LoVo (cell line): ENCODE measurements at places on chromosomes 7 and 10.

GRCh38 chr10:70673043-70673928 lies 980 bp downstream of the ADAMTS14 start:
- no peak for DNase-seq

GRCh38 chr10:132313865-132314264 lies 6.1 kb upstream of the STK32C start:
- DNase-seq = no peak

DNA sequence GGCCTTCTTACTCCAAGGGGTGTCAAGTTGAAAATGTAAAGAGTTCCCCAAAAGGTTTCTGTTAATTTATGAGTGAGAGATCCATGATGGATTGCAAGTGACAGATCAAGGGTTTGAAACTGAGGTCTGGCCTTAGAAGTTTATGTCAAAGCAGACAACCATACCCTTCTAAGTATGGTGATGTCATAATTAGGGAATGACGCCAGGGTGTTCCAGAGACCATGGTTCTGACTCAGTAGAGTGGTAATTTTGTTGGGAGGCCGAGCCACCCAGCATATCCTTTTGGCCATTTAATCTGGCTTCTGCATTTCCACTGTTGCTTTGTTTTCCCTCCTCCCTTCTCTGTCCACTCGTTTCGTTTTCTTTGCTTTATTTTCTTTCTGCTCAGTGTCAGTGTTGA lies 2.7 kb downstream of the TRUB1 start:
- DNase-seq = no peak

GRCh38 chr7:88495881-88496725 lies 189.4 kb upstream of the STEAP4 start:
- no peak for DNase-seq

DNA sequence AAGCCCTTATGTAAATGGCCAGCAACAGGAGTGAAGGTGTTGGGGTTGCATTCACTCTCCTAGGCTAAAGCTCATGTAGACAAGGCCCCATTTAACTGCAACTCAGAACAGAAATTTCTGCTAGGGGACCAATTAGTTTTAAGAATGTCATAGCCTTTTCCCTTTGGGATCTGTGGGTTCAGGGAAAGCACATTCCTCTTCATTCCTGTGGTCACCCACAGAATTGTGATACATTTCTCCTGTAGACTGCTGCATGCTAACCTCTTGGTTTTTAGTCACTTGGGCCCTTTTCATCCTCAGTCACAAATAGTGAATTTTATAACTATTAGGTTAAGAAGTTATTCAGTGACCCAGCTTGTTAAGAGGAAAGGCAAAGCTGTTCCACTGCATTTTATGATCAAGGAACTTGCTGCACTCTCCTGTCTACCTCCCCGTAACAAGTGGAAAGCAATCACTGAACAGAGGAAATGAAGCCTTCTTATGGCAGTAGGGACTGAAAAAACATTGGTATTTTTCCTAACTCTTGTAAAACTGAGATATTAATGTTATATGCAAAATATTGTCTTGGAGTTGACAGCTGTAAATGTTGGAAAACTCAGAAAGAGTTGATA lies 124.9 kb downstream of the SND1 start:
- DNase-seq = no peak

DNA sequence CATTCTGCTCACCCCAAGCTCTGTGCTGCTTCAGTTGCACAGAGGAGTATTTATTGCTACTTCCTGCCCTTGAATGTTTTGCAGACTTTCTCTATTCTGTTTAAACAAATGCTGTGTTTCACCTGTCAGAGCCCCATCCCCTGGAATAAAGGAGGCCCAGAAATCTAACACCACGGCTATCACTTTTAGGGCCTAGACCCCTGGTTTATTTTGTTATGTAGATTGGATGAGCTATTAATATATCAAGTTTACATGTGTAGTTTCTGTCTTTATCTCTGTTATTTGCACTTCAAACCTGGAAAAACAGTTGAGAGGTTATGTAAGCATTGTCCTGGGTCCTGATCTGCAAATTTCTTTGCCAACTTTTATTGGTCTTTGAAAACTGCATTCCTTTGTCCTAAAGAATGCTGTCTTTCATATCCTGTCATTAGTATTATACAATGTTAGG lies 630.1 kb downstream of the PARD3 start:
- no peak for DNase-seq

GRCh38 chr7:20301311-20301939 lies 29.3 kb upstream of the ITGB8 start:
- DNase-seq = no peak

DNA sequence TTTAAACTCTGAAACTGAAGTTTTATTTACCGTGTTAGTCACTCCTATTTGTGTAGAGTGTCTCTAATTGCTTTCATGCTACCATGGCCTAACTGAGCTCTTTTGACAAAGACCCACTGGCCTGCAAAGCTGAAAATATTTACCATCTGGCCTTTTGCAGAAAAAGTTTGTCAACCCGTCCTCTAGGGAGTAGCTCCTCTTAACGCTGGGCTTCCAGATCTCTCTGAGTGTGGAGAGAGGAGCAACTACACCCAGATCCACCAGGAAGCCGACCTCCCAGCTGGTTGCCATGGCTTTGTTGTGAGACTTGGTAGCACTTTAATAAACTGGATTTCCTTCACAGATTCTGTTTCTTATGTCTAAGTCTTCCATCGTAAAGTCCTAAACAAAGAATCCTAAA lies 4.2 kb upstream of the C10orf71 start:
- no peak for DNase-seq

GRCh38 chr7:94049615-94050014 lies 45.5 kb upstream of the BET1 start:
- no peak for DNase-seq

GRCh38 chr7:74101061-74101681 lies 17.6 kb downstream of the LIMK1 start:
- DNase-seq = no peak

GRCh38 chr10:131519723-131520605 lies 208.4 kb upstream of the TCERG1L start:
- DNase-seq = no peak

GRCh38 chr7:36986511-36986933 lies 262.2 kb upstream of the AOAH start:
- DNase-seq = no peak

DNA sequence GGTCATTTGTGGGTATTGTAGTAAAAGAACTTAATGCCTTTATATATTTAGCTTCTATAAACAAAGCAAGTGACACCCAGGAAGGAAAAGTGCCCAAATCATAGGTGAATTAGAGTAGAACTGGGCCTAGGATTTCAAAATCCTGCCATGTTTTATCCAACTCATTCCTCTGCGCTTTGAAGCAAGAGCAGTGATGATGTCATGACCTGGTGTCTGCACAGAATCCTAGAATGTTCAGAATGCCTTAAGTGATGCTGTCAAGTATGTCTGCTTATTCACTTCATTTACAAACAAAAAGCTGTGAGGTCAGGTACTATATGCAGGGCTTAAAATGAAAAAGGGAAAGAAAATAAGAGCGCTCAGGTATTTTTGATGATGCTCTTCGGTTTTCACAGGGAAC lies 737.2 kb upstream of the ANKRD30A start:
- no peak for DNase-seq

DNA sequence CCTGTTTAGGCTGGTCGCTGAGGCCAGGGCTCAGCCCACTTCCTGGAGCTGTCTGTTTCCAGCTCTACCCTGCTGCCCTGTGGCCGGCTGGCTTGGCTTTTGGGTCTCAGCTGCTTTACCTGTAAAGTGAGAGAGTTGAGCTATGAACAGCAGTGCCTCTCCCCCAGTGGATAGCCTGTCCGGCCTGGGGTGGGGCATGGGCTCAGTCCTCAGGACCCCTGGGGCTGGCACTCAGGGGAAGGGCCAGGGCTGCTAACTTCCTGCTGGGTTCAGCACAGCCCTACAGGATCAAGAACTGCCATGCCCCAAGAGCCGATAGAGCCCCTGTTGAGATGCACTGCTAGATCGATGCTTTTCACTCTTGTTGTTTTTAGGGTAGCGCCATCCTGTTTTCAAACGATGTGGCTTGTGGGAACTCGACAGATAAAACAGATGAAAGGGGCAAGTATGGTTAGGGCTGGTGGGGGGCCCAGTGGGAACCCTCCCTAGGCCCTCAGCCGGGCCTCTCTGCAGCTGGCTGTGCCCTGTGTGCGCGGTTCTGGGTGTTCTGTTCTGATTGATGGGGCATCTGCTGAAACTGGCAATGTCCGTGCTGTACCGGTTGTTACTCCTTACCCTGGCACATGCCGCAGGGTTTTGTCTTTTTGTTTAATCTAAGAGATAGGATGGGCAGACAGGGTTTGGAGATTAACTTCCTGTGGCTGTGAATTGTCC lies 10.0 kb upstream of the SFRP5 start:
- no peak for DNase-seq

- DNase-seq = no peak
Observed at GRCh38 chr7:4549681-4550080, 132.4 kb upstream of the FOXK1 start.

DNA sequence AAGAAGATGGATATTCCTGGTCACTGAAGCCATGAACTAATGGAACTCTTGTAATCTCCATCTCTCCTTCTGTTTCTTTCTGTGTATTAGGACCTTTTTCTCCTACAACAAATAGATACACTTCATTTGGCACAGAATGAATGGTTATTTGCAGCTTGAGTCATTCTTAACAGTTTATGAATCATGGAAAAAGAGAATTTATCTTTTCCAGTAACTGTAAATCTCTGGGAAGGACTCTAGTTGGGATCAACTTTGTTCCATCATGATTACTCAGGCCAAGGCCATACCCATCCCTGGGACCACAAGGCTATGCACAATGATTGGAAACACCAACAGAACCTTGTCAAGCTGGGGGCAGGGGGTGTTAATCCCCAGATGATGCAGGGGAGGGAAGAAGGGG lies 36.1 kb upstream of the MDFIC start:
- DNase-seq = no peak

DNA sequence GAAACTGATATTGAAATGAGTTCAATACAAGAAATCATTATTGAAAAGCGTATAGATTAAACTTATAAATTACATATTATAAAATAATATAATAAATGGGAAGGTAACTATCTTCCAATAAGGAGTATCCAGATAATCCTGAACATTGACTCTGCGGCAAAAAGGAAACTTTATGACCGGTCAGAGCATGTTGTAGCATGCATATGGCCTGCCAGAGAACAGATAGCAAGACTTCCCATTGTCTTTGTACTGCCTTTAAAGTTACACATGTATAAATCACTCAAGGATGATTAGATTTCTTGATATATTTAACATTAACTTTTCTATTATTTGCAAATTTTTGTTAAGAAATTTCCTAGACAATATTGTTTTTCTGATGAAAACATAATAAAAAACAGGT lies 56.2 kb upstream of the ETV1 start:
- no peak for DNase-seq

DNA sequence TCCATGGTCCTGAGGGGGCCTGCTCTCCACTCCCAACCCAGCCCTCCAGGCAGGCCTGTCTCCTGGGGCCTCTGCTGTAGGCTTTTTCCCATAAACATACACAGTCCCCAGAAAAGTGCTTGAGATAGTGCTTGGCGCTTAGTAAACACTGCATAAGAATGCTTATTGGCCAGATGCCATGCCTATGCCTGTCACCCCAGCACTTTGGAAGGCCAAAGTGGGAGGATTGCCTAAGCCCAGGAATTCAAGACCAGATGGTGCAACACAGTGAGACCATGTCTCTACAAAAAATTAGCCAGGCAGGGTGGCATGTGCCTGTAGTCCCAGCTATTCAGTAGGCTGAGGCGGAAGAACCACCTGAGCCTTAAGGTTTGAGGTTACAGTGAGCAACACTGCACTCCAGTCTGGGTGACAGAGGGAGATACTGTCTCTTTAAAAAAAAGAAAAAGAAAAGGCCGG lies 24.6 kb upstream of the ASL start:
- peak; percentile 51 for DNase-seq

- no peak for DNase-seq
Observed at GRCh38 chr10:13776861-13777311, 190.1 kb downstream of the PRPF18 start.

DNA sequence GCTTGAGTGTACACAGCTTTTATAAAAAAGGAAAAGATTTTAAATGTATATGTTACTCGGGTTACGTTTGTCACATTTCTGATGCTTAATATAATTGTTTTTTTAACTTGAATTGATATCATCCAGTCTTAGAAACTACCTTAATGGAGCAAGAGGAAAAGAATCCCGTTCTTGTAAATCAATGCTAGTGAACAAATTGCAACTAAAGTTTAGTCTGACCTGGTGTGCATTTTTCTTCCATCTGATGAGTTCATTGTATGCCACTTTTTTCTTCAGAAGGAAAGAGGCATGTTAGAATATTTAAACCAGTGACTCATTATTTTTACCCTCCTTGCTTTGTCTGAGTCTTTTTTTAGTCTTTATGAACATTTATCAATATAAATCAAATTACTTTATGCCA lies 34.7 kb downstream of the NET1 start:
- DNase-seq = peak; percentile 31

DNA sequence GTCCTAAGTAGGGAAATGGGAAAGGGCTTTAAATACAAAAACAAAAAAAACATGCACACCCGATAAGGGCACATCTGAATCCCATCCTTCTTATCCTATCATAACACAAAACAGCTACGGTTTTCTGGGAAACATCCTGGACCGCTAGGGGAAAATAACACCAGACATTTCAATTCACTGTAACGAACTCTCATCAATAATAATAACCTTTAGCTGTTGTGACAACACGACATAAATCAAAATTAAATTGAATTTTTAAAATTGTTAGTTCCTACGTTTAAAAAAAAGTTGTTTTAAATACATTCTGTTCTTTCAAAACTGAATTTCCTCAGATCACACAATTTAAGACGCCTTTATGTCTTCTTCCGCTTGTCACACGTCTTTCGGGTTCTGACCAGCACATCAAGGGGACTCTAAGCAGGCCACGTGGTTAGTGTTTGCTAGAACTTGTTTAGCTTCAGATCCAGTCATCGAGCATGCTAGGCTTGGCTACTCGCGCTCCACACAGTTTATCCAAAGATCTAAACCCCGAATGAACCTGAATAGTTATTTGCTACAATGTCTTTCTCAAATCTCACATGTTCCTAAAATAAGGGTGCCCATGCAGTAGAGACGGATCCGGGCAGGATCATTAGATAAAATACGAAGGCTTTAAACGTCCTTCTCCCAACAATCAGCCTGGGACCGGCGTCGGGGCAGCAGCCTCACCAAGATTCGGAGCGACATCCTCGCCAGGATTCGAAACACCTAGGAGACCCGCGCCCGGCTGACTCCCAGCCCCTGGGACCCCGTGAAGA lies 839 bp downstream of the IKZF5 start:
- peak; percentile 64 for DNase-seq

DNA sequence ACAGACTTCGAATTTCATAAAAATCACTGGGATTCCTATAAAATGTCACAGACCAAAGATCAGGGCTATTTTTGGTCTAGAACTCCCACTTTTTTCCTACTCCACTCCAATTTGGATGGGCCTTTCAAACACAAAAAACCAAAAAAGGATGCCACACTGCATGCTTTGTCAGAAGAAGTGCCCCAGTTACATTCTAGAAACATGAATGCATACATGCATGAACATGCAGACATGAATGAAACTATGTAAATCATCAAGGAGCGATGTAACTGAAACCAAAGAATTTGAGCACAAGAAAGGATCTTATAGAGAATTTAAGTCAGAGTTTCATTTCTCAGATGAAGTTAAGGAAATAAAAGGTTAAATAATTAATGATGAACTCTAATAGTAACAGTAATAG lies 31.8 kb upstream of the FAM133B start:
- DNase-seq = no peak

GRCh38 chr7:44519546-44519945 lies 21.6 kb downstream of the NPC1L1 start:
- DNase-seq = no peak
